ENCODE measurements at places on chromosomes 5 and 9. TPM values are rescaled to one million over a fixed set of nuclear protein-coding genes. Genes with fewer than 3 reads are reported as not detected.

BOD1 gene
- polyA plus RNA-seq, result 11.8 TPM

DAB2IP gene
- not detected for polyA plus RNA-seq

CDH10 gene
- not detected for polyA plus RNA-seq

DPYSL3 gene
- polyA plus RNA-seq, result not detected

ZNF300 gene
- 1.2 TPM for polyA plus RNA-seq

C9orf43 gene
- polyA plus RNA-seq, result 0.41 TPM

Measured in CD4-positive, alpha-beta memory T cell (primary cell).